ENCODE measurements at places on chromosomes 2 and 18.

DNA sequence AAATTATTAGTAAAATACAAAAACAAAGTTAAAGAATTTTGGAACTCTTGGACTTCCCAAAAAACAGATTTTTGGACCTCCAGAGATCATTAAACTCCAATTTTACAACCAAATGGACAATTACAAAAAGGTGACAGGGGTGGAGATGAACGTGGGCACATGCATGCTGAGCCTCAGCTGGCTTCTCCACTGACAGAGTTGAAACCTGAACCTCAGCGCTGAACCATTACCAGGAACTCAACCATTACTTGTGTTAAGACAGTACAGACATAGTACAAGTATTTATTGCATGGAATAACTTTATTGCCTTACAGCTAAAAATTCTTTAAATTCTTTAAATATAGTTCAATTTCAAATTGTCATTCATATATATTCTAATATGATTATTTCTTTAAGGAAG, 33.0 kb upstream of the KIDINS220 start:
- no peak for DNase-seq

DNA sequence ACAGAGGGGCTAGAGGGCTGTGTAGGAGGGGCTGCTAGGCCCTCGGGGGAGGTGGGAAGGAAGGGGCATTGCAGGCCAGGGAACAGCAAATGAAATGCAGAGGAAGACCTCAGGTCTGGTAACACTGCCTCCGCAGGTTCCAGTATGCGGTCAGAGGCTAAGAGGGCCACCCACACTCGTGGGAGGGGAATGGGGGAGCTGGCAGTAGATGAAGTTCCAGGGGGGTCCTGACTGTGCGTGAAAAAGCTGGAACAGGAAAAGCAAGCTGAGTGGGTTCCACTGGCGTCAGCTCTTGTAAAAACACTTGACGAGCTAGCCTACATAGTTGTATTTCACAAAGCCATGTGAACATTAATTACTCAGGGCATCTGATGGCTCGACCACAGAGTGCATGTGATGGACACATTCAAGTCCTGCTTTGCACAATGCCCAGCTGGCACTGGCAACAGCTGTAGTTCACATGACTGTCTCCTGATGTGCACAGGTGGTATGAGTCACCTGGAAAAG, 29.0 kb upstream of the PTPN4 start:
- no peak for DNase-seq

GRCh38 chr2:137964859-137965459, 686 bp downstream of the HNMT start:
- DNase-seq, result no peak

DNA sequence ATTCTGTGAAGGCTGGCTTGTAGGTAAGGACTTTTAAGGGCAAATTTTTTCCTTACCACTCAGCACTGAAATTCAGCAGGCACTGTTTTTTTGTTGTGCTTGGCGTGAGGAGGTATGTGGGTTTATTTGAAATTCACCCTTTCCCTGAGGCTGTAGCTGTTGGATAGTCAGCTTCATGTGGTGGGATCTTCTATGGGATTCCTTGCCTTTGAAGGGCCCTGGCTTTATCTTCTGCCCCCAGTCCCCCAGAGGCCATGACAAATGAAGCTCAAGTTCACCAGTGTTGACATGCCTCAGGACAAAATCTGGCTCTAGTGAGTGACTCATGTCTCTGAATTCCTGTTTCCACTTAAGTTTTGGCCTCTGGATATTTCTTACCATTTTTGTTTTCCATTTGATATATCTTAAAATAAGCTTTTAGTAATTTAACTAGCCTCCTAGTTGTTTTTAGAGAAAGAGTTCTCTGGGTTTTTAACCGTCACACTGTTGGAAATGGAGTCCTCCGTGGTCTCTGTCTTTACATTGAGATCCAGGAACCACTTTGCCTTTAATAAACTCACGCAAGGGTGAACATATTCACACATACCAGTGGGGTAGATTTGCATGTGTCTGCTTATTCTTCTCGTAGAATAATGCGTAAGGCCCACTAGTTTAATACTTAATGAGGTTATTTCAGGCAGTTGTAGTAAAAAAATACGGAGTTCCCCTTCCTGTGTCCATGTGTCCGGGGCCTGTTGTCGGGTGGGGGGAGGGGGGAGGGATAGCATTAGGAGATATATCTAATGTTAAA, 211.1 kb upstream of the FAM98A start:
- no peak for DNase-seq

DNA sequence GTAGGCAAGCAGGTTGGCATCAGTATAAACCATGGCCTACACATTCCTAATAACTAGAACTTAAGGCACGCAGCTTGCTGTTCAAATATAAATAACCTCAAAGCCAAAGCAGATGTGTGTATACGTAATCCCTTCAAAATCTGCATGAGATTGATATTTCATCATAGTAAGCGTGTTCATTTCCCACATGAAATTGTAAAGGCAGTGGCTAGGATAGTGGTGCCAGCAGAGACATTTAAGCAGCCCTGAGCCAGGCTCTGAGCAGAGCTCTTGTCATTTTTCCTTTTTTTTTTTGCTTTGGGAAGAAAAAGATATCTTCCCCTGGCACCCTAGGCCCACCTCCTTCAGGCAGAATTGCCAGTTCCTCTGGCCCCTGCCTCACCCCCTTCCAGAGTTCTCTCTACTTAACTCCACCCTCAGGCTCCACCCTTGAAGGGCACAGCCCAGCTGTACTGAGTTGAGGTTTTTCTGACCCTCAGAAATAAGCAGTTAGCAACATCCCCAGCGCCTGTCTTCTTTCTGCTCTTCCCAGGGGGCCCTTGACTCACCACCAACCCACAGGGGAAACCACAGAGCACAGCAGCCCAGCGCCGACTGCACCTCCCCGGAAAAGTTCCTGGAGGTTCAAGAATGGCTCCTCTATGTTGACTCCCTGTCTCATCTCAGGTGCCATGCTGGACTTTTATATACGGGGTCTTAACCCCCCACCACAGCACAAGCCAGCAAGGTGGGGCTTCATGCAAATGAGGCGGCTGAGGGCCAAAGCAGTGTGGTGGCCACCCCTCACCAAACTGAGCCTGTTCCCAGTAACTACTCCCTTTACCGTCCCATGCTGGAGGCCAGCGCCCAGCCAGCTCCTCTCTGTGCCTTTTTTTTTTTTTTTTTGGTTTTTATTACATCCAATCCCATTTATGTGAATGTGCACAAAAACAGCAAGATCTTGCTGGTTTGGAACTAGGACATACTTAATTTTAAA, 84.7 kb downstream of the EHD3 start:
- no peak for DNase-seq

DNA sequence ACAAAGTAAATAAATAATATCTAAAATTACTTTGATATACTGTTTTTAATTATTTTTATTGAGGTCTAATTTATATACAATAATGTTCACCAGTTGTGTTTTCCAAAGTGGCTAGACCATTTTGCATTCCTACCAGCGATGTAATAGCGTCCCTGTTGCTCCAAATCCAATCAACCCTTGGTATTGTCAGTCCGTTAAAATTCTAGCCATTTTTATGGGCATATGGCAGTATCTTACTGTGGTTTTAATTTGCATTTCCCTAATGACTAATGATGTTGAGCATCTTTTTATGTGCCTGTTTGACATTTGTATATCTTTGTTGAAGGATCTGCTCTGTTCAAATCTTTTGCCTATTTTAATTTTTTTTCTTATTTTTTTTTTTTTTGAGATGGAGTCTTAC, 185.0 kb downstream of the PRPF40A start:
- DNase-seq, result no peak

DNA sequence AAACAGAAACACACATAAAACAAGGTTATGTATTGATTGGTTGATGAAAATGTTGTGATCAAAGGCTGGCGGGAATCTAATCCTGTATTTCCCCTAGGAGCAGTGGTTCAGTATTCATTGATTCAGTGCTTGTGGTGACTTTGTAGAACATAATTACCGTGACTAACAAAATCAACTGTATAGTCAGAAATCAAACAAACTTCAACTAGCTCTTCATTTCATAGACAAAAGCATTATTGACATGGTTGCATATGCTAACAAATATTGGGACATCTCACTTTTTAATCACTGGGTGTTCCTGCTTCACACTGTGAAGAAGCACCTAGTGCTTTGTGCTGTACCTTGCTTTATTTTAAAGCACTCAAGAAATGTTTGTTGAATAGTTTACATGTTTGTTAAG, 41.4 kb downstream of the USP14 start:
- no peak for DNase-seq

- no peak for DNase-seq
Measured at GRCh38 chr18:67511840-67512239, 4.7 kb downstream of the DSEL start.

DNA sequence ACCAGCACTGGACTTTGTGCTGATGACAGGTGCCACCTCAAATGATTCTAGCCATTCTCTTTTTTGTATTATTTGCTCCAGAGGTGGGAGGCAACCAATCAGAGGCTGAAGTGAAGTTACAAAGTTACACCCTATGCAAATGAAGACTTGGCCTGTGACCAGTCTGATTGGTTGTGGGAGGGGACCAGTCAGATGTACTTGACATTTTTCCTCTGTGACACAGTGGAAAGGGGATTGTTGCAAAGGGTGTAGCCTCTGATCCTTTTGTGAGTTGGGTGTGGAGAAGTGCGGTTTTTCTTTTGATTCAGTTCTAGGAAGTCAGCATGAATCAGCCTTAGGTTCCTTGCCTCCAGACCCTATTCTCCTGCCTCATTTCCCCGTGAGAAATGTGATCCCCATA, 244.0 kb downstream of the ARL6IP6 start:
- DNase-seq, result no peak

- DNase-seq, result no peak
Measured at GRCh38 chr2:168577885-168578284, 121.8 kb downstream of the CERS6 start.

- no peak for DNase-seq
Measured at GRCh38 chr2:28904295-28904694, 9.8 kb downstream of the WDR43 start.

DNA sequence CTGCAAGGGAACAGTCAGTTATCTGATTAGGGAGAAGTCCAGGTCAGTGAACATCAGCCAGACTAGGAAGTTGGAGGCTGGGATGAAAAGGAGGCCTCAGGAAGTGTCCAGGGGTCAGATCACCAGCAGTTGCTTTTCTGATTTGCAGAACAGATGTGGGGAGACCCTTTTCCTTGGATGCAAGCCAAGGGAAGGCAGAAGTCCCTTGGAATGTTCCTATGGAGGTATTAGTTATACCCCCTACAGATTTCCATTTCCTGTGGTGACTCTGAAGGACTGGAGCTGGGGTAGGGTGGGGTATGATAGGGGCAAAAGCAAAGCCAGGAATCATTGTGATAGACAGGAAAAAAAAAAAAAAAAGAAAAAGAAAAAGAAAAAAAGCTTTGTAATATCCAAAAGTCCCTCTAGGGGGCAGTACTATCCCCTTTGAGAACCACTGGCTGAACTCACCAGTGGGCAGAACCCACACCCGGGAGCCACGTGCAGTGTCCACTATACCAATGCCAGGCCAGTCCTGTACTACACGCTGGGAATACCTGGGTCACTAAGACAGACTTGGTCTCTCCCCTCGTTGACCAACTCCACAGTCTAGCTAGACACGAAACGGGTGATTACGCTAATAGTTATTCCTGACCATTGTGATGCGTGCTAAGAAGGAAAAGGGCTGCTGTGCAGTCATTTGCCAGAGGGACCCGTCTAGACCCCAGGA, 7.4 kb downstream of the DYSF start:
- DNase-seq, result no peak

DNA sequence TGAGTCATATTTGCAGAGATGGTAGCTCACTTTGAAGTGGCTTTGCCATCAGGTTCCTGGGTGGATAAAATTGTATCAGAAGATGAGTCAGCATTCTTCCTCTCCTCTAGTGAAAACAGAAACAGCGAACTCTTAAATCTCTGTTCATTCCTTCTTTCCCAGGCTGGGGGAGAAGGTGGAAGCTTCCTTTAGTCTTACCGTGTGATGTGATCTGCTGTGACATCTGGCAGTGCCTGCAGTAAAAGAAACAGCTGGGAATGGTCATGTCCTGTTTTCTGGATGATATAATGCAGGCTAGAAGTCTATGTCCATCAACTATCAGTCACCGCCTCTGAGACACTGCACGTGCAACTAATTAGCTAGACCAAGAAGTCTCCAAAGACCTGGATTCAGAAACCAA, 171.6 kb downstream of the VAPA start:
- DNase-seq, result no peak

DNA sequence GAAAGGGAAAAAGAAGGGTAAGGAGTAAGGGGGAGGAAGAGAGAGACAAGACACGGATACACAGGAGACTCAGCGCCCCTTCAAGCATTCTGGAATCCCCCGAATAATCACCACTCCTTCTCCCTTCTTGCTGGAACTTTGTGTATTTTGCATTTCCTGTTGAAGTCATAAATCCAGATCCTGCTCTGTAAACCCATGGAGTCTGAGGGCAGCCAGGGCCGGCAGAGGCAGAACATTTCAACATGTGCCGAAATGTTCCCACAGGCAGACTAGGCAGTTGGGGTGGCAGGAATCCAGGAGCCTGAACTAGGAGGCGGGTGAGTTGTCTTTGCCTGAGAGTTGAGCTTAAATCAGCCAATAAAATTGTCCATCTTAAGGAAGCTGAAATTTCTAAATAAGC, 193.1 kb downstream of the SH3RF3 start:
- DNase-seq, result no peak

GRCh38 chr2:140442319-140442718, 1662.1 kb upstream of the NXPH2 start:
- DNase-seq, result no peak

DNA sequence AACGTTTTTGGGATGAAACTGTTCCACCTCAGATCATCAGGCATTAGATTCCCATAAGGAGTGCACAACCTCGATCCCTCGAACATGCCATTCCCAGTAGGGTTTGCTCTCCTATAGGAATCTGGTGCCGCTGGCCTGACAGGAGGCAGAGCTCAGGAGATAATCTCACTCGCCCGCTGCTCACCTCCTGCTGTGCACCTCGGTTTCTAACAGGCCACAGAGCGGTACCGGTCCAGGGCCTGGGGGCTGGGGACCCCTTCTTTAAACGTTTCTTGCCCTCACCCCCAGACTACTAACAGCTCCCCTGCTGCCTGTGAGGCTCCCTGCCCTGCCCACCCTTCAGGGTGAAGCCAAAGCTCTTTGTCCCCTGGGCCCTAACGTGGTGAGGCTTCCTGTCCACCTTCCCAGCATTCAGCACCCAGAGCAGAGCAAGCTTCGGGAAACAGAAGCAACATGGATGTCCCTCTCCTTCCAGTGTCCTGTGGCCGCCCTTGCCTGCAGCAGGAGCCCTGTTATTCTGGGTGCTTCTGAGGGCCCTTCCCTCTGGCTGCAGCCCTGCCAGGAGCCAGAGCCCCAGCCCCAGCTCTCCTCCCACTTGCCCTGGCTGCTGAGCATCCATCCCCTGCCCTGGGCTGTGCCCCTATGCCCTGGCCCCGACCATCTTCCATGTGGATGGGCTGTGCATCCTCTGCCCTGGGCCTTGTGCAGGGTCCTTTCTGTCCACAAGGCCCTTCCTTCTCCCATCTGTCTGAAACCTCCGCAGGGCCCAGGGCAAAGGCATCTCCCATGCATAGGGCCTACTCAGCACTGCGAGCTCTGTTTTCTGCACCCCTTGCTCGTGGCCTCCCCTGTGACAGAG, 140.1 kb downstream of the MBP start:
- no peak for DNase-seq

DNA sequence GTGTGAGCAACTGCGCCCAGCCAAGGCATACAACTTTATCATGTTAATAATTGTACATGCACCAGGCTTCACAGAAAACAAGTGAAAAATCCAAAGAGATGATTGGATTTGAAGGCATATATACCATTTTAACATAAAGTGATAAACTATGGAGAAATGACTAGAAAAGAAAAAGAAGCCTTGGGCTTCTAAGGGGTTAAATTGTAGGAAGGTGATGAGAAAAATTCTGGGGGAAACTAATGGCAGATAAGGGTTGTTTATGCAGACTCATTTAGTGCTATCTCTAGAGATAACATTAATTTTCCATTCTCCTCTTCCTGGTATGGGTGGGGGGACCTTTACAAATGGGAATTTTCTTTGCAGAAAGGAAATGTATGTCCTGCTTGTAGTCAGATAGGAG, 154.0 kb downstream of the TMEM17 start:
- no peak for DNase-seq

Data from stimulated activated CD8-positive, alpha-beta memory T cell treated with anti-CD3 and anti-CD28 coated beads, Interleukin-15, amount 100 ng/mL, for 24 hours (primary cell).